NCI-H460 (cell line): ENCODE measurements at places on chromosomes 5 and 9. TPM values are rescaled to one million over a fixed set of nuclear protein-coding genes. Genes with fewer than 3 reads are reported as not detected.

DNA sequence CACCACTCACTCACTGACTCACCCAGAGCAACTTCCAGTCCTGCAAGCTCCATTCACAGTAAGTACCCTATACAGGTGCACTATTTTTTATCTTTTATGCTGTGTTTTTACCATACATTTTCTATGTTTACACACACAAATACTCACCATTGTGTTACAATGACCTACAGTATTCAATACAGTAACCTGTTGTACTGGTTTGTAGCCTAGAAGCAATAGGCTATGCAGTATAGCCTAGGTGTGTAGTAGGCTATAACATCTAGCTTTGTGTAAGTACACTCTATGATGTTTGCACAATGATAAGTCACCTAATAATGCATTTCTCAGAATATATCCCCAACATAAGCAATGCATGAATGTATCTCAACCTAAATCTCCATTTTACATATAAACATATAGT is 541.1 kb downstream of the NR2F1-AS1 start:
- DNase-seq: no peak

- DNase-seq: no peak
Observed at GRCh38 chr5:55305345-55305744, 2.1 kb downstream of the DHX29 start.

SLCO6A1 gene
- not detected in 2 replicates for total RNA-seq

DNA sequence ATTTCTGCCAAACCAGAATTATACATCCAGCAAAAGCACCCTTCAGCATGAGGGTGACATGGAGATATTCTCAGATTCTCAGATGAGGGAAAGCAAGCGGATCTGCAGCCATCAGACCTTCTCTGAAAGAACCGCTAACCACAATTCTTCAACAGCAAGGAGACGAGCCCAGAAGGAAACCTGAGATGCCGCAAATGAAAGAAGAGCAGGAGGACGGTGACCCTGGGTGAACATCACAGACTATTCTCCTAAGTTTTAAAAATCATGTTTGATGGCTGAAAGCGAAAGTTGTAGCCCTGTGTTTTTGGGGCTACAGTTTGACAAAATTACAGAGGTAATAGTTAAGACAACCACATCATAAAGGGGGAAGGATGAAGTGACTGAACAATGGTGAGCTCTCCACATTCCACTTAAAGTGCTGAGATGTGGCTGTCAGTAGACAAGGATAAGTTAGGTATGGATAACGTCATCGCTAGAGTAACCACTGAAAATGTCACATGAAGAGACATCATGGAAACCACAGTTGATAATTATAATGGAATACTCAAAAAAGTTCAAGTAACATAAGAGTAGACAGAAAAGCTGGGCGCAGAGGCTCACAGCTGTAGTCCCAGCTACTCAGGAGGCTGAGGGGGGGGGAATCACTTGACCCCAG is 31.5 kb upstream of the NSMF start:
- DNase-seq: no peak

DNA sequence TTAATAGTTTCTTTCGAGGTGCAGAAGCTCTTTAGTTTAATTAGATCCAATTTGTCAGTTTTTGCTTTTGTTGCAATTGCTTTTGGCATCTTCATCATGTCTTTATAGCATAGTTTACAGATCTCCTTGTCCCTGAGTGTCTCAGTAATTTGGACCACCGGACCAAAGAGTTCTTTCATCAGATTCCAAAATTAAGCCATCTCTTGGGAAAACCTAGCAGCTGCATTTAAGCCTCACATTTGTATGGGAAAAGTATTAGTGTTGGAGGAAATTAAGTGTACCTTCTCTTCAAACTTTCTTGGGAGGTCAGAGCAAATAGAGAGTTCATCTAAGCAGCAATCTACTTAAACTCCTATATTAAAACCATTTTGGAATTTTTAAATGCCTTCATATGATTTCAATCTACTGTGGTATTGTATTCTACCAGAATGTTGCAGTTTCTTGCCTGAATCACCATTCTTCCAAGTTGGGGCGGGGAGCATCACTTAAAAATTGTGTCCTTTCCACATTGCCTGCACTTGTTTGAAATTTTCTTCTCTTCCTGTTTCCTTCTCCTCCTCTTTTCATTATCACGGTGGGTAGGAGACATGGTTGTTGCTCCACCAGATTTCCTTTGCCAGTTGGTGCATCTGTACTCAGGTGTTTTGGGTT is 97.3 kb upstream of the DAB2 start:
- DNase-seq: no peak

OSMR gene
- total RNA-seq: 79.4 and 82.8 TPM in 2 replicates

DNA sequence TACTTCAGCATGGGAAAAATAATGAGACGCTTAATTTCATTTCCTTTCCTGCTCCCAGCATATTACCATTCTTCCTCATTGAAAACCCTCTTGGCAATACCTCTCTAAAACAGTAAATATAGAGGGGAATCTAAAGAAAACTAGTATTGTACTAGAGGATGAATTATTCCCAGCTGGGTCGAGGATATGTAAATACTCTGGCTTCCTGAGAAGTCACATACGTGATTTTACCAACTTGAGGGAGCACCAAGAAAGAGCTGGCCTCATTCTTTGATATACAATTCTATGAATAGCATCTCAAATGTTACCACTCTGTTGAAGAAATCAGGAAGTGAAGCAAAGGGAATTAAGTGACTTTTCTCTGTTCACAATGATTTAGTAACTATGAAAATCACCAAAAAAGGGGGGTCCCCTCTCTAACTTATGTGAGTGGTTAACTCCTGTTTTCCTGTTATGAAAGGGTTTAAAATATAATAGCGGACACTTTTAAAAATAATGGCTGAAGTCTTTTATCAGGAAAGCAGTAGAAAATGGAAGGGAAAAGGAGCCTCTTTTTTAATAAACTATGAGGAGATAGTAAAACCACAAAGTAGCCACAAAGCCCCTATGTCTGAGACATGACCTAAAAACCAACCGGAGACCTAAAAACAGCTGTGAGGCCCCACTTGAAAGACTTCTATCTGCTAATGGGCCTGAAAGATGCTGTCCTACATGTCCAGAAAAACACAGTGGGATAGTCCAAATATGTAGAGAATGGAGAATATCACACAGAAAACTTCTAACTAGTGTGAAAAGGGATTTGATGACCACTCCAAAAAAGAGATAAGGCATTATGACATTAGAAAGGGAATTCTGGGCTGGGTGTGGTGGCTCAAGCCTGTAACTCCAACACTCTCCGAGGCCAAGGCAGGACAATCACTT is 42.6 kb downstream of the LPAR1 start:
- DNase-seq: no peak

HTR4 gene
- total RNA-seq: not detected in 2 replicates

DNA sequence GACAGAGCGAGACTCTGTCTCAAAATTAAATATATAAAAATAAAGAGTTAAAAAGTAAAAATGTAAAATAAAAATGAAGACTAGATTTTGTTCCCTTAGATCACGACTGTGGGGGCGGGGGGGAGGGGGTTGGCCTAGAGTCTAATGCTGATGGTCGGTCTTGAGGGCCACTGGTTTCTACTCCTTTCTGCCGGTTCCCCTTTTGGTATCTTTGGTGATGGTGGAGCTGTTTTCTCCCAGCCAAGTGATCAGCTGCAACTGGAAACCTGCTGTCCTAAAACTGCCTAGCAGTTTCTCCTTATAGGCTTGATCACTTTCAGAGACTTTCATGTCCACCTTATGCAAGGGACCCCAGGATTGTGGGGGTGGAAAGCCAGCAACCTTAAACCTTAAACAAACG is 1.1 kb downstream of the SRD5A1 start:
- DNase-seq: no peak

- DNase-seq: no peak
Observed at GRCh38 chr5:79702606-79703380, 13.2 kb downstream of the CMYA5 start.

CD14 gene
- 2.6 and 2.7 TPM in 2 replicates for total RNA-seq

DNA sequence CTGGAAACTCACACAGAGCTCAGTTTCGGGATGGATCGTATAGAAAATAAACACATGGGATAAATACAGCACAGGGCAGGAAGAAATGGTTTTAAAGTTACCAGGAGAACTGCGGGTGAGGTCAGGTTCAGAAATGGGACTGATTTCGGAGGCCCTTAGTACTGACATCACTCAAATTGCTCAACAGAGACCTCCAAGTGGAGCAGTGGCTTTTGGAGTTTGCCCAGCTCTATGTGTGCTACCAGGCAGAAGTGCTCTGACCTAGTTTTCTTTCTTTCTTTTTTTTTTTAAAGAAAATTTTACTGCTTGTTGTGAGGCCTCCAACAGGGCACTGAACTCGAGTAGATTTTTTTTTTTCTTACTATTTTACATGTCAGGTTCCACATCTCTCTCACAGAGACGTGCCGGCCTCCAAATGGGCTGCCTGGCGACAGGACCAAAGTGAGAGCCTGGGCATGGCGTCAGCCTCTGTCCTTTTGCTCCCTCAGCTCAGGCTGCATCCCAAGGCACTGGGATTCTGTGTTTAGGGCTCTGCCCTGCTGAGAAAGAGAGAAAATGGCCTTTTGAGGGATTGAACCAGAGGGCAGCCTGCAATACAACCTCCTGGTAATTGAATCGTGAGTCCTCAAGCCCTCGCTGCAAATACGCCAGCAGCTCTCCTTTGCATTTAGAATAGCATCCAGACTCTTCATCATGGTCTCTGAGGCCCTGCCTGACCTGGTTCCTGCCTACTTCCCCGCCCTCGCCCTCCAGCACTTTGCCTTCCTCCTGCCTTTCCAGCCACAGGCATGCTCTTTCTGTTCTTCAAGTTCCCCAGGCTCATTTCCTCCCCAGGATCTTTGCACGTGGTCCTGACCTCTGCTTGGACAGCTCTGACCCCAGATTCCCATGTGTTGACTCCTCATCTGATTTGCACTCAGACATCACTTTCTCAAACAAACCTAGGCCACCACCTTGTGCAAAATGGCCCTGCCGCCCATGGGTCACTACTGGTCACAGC is 173.5 kb downstream of the FGF1 start:
- no peak for DNase-seq

GRCh38 chr9:122789256-122790046 is 718 bp downstream of the OR5C1 start:
- no peak for DNase-seq

DNA sequence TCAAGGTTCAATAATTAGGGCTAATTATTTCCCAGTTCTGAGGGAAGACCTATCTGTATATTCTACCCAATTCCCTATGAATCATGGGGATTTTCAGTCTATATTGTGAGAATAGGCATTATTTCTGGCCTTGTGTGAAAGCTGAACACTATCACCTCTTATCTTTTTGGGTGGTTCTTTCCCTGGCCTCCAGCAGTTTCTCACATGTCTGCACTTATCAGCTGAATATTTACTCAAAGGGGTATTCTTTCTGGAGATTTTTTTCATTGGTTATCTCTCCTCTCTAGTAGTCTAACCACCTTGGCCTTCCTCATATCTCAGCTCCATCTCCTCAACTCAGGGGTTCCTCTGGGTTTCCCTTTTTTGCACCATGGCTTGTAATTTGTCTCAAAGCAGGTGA is 64.9 kb upstream of the LIFR start:
- no peak for DNase-seq

GRCh38 chr5:158977642-158978041 is 122.1 kb downstream of the EBF1 start:
- no peak for DNase-seq
